Kidney (tissue), 22 donors: ENCODE measurements at places on chromosomes 1 and 21. TPM values are rescaled to one million over a fixed set of nuclear protein-coding genes. Genes with fewer than 3 reads are reported as not detected.

GRCh38 chr1:156382561-156382960 lies 13.6 kb downstream of the RHBG start:
- DNase-seq, result no peak
- no peaks in the 10 kb centered on the region for H3K4me1 ChIP-seq
- H3K27ac ChIP-seq, result no peak overlapping the region
- no peaks in the 10 kb centered on the region for H3K36me3 ChIP-seq
- no peak overlapping the region for H3K4me3 ChIP-seq
- peaks cover 6% of the 10 kb centered on the region for H3K27me3 ChIP-seq

DNA sequence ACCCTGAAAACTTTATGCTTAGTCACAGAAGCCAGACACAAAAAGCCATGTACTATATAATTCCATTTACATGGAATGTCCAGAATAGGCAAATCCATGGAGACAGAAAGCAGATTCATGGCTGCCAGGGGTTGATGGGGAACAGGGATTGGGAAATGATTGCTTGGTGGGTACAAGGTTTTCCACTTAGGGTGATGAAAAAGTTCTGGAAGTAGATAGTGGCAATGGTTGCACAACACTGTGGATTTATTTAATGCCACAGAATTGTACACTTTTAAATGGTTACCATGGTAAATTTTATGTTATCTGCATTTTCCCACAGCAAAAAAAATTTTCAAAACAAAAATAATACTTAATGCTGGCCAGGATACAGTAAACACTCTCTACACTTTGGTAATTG lies 40.6 kb downstream of the ENAH start:
- H3K27ac ChIP-seq, result no peak overlapping the region
- no peak overlapping the region for H3K4me3 ChIP-seq
- no peaks in the 10 kb centered on the region for H3K36me3 ChIP-seq
- H3K27me3 ChIP-seq, result no peaks in the 10 kb centered on the region
- H3K4me1 ChIP-seq, result no peaks in the 10 kb centered on the region

The COL6A2 gene
- total RNA-seq, result 174 TPM

GRCh38 chr1:9787702-9788101 lies 36.1 kb downstream of the CLSTN1 start:
- H3K4me3 ChIP-seq, result no peak overlapping the region
- no peak overlapping the region for H3K27ac ChIP-seq
- no peaks in the 10 kb centered on the region for H3K4me1 ChIP-seq
- no peak for DNase-seq
- no peaks in the 10 kb centered on the region for H3K27me3 ChIP-seq

GRCh38 chr1:200041337-200042118 lies 14.0 kb downstream of the NR5A2 start:
- H3K4me3 ChIP-seq, result no peak overlapping the region
- DNase-seq, result no peak
- no peaks in the 10 kb centered on the region for H3K36me3 ChIP-seq
- no peaks in the 10 kb centered on the region for H3K4me1 ChIP-seq

The CHAF1B gene
- total RNA-seq, result 2.5 TPM

GRCh38 chr1:231420959-231421545 lies 1.0 kb downstream of the EGLN1 start:
- H3K36me3 ChIP-seq, result no peaks in the 10 kb centered on the region
- H3K27ac ChIP-seq, result peak overlapping the region; percentile 94
- peak; percentile 65 for DNase-seq

- H3K27me3 ChIP-seq, result no peaks in the 10 kb centered on the region
- no peaks in the 10 kb centered on the region for H3K4me1 ChIP-seq
- no peak overlapping the region for H3K4me3 ChIP-seq
- no peaks in the 10 kb centered on the region for H3K36me3 ChIP-seq
Observed at GRCh38 chr1:242467556-242468145, 56.8 kb downstream of the PLD5 start.

- H3K4me1 ChIP-seq, result no peaks in the 10 kb centered on the region
- no peak for DNase-seq
- H3K4me3 ChIP-seq, result no peak overlapping the region
- no peaks in the 10 kb centered on the region for H3K27me3 ChIP-seq
- no peak overlapping the region for H3K27ac ChIP-seq
Observed at GRCh38 chr1:26081267-26082019, 14.0 kb upstream of the TRIM63 start.

- no peaks in the 10 kb centered on the region for H3K4me1 ChIP-seq
- no peaks in the 10 kb centered on the region for H3K27me3 ChIP-seq
- no peak overlapping the region for H3K4me3 ChIP-seq
- H3K36me3 ChIP-seq, result no peaks in the 10 kb centered on the region
Observed at GRCh38 chr1:106292130-106292529, 764.3 kb upstream of the PRMT6 start.

The SPRR4 gene
- not detected for total RNA-seq

DNA sequence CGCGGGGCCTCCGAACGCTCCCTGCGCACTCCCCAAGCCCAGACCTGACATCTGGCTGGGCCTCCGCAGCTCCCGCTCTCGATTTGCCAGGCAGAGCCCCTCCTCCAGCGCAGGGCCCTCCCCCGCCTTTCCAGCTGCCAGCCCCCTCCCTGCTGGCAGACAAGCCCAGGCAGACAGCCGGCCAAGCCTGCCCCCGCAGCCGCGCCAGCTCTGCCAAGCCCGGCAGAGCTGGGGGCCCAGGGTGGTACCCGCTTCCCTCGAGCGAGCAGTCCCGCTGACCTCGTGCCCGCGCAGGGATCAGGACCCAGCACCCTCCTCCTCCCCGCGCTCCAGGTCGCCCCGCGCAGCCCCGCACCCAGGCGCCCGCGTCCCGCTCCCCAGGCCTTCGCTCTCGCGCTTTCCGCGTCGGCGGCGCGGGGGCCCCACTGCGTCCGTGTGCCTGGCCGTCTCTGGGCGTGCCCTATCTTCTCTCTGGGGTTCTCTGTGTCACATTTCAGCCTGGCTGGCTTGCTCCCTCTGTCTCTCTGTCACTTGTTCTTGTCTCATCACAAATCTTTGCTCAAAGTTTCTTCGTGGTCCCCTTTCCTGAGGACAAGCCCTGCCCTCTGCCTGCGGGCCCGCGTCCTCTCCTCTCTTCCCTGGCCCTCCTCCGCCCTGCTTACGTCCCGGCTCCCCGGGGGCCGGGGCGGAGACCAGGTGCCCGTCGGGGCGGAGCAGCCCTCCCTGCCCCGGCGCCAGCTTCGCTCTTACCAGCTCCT lies 580 bp downstream of the INKA2 start:
- H3K27me3 ChIP-seq, result no peaks in the 10 kb centered on the region
- H3K4me1 ChIP-seq, result no peaks in the 10 kb centered on the region
- H3K4me3 ChIP-seq, result peak overlapping the region; percentile 84
- H3K27ac ChIP-seq, result peak overlapping the region; percentile 71

The CFAP45 gene
- total RNA-seq, result 1.0 TPM

- no peaks in the 10 kb centered on the region for H3K36me3 ChIP-seq
- no peaks in the 10 kb centered on the region for H3K27me3 ChIP-seq
- H3K27ac ChIP-seq, result no peak overlapping the region
- no peaks in the 10 kb centered on the region for H3K4me1 ChIP-seq
Observed at GRCh38 chr1:183444243-183444642, 26.1 kb upstream of the NMNAT2 start.

DNA sequence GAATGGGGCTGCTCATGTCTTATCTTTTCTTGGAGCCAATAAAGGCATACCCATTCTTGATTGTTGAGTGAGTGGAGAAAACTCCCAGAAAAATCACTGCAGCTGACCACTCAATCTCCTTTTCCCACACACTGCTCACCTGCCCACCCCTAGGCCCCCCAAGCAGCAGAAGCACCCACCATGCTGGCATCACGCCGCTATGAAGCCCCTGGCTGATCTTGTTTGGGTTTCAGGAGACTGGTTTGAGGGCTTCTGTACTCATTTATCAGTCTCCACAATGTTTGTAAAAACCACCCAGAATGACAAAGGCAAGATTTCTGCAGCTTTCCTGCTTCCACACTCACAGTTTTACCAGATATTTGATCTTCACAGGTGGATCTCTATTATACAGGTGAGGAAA lies 33.5 kb upstream of the ATP2B4 start:
- H3K4me3 ChIP-seq, result no peak overlapping the region
- H3K4me1 ChIP-seq, result no peaks in the 10 kb centered on the region
- H3K27ac ChIP-seq, result no peak overlapping the region
- H3K27me3 ChIP-seq, result no peaks in the 10 kb centered on the region

The HPDL gene
- total RNA-seq, result 0.66 TPM

DNA sequence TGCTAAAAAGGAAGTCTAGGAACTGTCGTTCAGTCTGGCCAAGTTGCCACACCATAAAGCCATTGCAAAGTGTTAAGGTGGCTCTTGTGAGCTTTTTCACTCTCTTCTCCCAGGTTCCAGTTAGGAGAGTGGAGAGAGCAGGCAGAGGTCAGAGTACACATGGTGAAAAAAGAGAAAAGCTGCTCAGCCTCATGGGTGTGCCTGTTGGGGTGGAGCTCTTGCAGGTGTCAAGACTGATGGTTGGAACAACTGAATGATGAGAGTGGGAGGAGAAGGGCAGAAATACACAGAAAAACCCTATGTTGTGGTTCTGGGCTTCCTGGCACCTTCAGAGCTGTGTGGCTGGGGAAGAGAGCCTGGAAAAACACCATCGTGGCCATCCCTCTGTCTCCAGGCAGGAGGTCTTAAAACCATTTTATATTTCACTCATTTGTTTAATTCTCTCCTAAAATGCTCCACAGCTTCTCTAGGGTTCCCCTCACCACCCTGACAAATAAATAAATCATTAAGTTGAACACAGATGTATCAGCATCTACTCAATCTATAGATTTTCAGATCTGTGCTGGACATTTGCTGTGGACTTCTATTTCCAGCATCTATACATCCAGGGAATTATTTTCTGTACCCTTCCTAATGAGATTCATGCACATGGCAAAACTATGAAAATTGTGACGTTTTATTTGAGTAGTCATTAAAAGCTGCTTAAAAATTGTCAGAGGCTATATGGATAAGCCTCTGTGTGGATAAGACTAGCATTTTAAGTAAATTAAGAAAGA lies 17.5 kb downstream of the UBASH3A start:
- H3K27ac ChIP-seq, result no peak overlapping the region
- no peaks in the 10 kb centered on the region for H3K36me3 ChIP-seq
- H3K4me3 ChIP-seq, result no peak overlapping the region
- no peaks in the 10 kb centered on the region for H3K27me3 ChIP-seq

DNA sequence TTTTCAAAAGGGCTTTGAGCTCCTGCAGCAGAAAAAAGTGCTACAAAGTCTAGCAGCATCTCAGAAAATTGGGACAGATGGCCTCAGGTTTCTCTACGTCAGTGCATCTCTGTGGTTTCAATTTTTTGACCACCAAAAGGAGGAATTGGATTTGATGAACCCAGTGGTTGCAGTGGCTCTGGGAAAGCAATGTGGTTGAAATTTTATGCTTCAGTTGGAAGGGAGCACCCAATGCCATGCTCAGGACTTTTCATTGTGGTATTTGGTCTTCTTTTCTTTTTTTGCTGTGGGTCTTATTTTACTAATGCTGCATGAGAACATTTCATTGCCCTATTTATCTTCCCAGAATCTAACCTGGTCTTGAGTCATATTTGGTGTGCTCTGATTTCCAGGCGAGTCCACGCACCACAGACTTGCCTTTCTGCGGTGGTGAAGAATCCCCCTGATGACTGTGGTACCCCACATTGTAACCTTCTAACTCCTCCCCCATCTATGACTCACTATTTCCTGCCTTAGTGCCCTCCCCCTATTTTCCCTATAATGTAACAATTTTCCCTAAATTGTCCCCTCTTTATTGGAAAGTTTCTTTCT lies 56.7 kb downstream of the S1PR1 start:
- H3K4me3 ChIP-seq, result no peak overlapping the region
- no peak for DNase-seq
- H3K36me3 ChIP-seq, result no peaks in the 10 kb centered on the region
- no peaks in the 10 kb centered on the region for H3K27me3 ChIP-seq
- H3K4me1 ChIP-seq, result no peaks in the 10 kb centered on the region
- no peak overlapping the region for H3K27ac ChIP-seq

GRCh38 chr21:35828161-35828560 lies 232.2 kb downstream of the SETD4 start:
- H3K36me3 ChIP-seq, result no peaks in the 10 kb centered on the region
- no peak overlapping the region for H3K27ac ChIP-seq
- no peak overlapping the region for H3K4me3 ChIP-seq
- no peak for DNase-seq
- no peaks in the 10 kb centered on the region for H3K27me3 ChIP-seq

DNA sequence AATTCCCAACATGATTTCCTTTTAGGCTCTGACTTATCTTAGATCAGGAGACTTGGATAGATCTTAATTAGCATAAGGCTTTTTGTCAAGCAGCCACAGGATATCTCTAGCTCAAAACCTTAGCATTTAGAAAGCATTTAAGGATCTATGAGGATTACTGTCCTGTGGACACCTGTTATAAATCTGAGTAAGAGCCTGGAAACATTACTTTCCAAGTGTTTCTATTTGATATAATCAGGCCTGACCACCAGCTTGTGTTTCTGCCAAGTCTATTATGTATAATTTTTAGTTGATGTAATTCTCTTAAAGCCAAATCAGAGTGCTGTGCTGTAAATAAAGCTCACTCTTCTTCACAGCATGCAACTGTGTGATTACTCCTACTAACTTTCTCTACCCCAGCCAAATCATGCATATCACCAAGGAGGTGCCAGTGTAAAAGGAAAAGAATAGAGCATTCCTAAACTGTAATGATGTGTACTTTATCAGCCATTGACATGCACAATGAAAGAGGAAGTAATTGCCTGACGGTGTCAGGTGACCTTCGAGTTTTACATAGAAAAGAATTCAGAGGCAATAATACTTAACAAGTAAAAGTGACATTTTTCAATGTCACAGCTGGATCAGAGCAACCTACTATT lies 309.9 kb upstream of the PRMT6 start:
- H3K36me3 ChIP-seq, result no peaks in the 10 kb centered on the region
- no peaks in the 10 kb centered on the region for H3K4me1 ChIP-seq
- peak; percentile 54 for DNase-seq
- no peak overlapping the region for H3K4me3 ChIP-seq
- H3K27ac ChIP-seq, result no peak overlapping the region

DNA sequence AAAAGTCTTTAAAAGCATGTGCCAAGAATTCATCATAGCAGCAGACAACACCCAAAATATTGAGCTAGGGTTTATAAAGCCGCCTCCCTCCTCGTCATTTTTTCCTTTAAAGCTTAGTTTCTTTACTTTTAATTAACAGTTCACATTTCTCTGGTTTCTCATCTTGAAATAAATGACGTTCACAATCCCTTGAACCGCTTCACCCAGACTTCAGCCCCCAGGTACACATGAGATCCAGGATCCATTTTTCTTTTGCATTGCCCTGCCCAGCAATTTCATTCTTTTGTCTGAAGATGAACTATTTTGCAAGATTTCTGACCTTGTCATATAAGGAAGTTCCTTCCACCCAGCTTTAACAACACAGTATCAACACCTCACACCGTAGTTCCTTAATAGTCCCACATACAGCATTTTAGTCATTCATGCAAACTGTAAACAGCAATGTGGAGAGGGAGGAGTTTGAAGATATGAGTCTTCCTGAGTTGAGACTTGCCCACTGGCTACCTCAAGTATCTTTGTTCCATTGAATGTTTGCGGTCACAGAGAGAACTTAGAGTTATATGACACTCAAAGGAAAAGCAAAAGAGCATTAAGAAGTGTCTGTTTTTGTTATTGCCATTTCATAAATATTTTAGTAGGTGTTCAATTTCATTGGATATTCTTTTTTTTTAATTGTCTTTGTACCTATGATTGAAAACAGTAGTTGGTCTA lies 35.3 kb upstream of the CACYBP start:
- H3K4me3 ChIP-seq, result no peak overlapping the region
- H3K27me3 ChIP-seq, result no peaks in the 10 kb centered on the region
- no peak for DNase-seq
- peaks cover 20% of the 10 kb centered on the region for H3K4me1 ChIP-seq

The NOTCH2NLA gene
- total RNA-seq, result 50.1 TPM

GRCh38 chr1:9121496-9122409 lies 7.1 kb downstream of the GPR157 start:
- DNase-seq, result no peak
- no peaks in the 10 kb centered on the region for H3K4me1 ChIP-seq
- no peak overlapping the region for H3K27ac ChIP-seq

The SPRR2F gene
- not detected for total RNA-seq

The SPRR2G gene
- not detected for total RNA-seq

The RAB3B gene
- 0.72 TPM for total RNA-seq
